ENCODE measurements at places on chromosomes 2 and 18.

- no peak for DNase-seq
These were observed 216.9 kb downstream of the ARHGAP15 start for GRCh38 chr2:143345887-143346787.

GRCh38 chr2:98455494-98455976, 10.9 kb downstream of the INPP4A start:
- DNase-seq, result no peak

DNA sequence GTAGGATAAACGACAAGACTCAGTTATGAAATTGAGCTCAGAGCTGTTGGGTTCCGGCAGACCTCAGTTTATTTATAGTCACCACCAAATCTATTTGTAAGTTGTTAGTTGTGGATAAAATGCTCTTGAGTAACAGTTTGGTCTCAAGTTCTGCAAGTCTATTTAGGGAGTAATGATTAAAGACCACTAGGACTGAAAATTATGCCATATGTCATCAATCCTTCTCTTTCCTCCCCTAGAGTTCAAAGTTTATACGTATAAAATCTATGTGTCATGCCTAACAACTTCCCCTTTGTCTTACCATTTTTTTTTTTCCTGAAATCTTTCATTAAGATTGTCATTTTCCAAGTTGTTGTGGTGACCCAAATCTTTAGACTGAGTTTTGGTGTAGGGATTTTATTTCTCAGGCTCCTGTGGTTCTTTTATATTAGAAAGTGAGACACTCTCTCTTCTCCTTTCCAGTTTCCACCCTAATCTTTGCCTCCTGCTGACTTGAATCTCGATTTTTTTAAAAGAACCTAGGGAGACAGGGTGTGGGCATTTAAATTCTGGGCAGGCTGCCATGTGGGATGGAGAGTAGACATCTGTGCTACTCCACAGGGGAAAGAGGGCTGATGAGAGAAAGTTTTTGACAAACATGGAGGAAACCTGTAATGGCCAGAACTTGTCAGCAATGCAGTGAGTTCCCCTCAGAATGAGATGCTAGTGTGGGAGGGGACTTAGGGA, 51.0 kb downstream of the LAMA3 start:
- DNase-seq, result no peak

DNA sequence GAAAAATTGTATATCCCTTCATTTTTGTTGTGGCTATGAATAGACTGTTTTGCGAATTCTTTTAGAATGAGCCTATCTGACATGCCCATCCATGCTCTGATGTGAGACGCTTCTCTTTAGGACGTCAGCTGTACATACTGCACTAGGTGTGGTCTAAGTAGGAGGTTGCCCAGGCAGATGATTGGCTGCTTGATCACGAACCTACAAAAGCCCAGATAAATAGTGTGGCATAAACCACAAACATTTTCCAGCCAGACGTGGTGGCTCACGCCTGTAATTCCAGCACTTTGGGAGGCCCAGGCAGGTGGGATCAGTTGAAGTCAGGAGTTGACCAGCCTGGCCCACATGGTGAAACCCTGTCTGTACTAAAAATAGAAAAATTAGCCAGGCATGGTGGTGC, 251.8 kb downstream of the AGAP1 start:
- DNase-seq, result no peak

GRCh38 chr2:215671691-215672090, 235.8 kb upstream of the FN1 start:
- DNase-seq, result no peak
